ENCODE measurements at places on chromosomes 2 and 18.

DNA sequence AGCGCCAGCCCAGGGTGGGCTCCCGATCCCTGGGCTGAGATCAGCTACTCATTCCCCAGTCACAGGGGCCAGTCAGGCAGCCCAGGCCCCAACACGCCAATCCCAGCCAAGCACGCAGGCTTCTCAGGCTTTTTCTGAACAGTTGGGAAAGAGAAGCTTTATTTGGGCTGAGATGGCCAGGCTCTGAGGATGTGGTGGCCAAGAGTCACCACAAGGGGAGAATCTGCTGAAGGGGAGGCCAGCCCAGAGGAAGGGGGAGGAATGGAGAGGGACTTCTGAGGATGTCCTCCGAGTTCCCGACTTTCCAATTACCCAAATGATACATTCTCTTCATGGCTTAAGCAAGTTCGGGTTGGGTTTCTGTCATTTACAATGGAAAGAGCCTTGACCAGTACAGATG is 2.8 kb upstream of the DIPK1C start:
- DNase-seq, result no peak

DNA sequence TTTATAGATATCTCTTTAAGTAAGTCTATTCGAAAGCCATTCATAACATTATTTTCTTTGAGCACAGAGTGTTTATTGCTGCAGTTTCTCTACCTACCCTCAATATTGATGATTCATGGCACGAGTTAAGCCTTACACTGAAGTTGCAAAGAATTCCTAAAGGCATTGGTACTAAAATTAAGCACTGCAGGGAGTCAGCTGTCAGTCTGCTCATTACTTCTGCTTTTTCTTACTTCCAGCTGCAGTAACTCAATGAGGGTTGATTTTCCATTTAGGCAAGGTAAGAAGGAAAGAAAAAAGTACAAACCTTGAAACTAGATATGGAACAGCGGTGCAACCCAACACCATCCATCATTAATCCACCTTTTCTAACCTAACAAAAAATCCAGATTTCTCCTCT is 65.2 kb downstream of the RNF152 start:
- DNase-seq, result peak; percentile 37

- DNase-seq, result no peak
These were observed 15.0 kb downstream of the ELAC1 start for GRCh38 chr18:50982802-50983179.

DNA sequence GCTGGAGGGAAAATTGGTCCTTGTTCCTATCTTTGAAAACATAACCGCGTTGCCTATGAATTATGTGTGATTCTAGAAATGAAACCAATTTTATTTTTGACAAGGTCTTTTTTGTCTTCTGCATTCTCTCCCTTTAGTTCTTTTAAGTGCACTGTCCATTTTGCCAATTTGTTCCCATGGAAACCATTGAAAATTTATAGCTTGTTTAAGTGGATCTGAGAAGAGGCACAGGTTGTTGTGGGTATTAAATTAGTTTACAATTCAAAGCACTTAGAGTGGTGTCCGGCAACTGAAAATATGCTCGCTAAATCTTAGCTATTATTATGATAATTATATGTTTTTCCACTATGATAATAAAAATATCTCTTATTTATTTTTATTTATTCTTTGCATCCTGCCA is 107.5 kb upstream of the FSHR start:
- no peak for DNase-seq

DNA sequence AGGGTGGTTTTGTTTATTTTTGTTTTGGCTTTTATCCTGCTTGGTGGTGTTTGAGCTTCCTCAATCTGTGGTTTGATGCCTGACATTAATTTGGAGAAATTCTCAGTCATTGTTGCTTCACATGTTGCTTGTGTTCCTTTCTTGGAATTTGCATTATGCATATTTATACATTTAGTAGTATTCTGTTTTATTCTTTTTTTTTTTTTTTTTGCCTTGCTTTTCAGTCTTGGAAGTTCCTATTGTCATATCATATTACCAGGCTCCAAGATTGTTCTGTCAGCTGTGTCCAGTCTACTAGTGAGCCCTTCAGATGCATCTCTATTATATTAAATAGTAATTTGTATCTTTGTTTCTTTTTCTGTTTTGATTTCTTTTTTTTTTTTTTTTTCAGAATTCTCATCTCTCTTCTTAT is 77.0 kb downstream of the EPC2 start:
- peak; percentile 64 for DNase-seq

GRCh38 chr2:237858294-237859081 is 935 bp upstream of the RAMP1 start:
- DNase-seq, result peak; percentile 79

DNA sequence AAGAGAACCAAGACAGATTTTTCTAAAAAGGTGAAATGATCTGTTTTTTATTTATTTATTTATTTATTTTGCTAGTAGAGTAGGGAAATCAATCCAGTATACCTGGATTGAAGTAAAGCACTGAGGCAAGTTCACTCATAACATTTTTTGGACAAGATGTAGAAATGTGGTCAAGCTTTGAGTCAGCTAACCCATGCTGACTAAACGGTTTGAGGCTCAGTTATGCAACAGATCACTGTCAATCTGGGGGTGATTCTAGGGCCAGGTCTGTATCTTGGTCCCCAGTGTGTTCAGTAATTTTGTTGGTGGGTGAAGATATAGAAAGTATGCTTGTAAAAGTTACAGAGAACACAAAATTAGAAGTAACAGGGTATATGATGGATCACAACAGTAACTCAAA is 60.2 kb downstream of the RMDN2 start:
- peak; percentile 45 for DNase-seq

DNA sequence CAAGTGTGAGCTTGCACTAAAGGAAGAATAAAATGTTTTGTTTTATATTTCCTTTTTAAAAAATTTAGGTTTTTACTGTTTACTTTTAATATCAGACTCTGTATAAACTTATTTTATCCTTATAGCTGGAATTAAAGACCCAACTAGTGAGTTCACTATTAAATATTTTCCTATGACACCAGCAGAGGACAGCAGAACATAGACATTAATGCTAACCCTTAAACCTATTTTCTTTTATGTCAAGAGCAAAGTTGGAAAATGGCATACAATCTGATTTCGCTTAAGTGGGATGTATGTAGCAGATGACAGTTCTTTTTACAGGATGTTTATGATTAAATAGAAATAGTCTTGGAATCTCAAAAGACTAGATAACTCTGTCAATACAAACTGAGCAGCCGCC is 188.2 kb upstream of the XIRP2 start:
- DNase-seq, result no peak

DNA sequence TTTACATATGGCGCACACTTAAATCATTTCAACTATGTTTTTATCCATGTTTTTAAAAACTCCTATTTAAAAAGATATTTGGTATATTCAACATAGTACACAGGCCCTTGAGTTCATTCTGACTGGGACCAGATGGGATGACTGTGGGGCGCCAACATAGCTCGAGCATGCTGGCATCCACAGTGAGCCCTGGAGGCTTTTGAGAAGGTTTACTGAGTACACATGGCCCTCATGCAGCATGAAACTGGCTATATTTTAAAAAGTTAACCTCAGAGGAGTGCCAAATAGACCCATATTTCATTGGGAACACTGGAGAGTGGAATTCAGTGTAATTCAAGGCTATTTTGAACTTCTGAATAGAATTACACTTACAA is 83.6 kb downstream of the CCDC85A start:
- no peak for DNase-seq

DNA sequence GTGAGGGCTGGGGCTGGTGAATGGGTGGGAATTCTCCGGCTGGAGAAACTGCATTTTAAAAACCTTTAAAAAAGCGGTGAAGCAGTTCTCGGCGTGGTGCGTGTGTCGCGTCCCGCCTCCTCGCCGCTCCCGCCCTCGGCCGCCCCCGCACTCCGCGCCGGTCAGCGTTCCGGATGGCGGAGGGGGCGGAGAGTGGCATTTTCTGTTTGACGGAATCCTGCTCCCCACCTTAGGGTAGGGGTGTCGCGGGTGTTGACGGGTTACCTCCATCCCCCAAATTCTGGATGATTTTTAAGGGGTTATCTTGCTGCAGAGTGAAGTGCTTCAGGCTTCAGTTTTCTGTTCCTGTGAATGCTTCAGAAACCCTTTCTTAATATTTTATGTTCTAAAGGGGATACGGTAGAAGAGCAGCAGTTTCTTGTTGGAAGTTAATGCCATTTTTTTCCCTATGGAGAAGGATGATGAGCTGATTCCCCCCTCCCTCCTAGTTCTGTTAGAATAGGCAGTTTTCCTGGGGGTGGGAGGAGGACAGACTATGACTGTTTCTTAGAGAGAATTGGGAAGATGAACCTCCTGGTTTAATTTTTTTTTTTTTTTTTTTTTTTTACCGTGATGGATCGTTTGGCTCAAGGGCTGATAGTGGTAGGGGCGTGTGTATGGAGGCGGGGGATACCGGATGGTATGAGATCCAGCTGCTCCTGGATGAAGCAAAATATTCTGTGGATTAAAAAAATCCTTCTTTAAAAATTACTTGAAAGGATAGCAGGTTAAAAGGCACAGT is 756 bp downstream of the ABI2 start:
- DNase-seq, result peak; percentile 7

DNA sequence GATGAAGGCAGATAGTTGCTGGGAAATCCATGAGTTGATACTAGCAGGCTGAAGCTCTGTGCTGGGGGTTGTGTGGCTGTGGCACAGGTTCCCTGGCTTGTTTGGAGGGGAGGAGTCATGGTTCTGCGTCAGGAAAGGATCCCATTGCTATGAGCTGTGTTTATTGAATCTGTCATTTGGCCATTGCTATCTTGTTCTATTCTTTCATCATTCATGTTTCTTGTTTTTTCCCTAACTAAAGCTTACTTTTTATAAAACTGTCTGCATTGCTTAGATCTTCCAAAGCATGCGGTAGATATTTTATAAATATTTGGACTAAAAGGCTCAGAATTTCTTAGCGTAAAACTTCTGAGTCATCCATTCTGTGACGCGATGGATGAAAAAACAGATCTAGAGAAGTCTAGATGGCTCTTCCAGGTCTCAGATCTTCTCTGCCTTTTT is 335.3 kb downstream of the PTPRM start:
- DNase-seq, result no peak

GRCh38 chr2:161952783-161953191 is 121.2 kb downstream of the DPP4 start:
- no peak for DNase-seq

DNA sequence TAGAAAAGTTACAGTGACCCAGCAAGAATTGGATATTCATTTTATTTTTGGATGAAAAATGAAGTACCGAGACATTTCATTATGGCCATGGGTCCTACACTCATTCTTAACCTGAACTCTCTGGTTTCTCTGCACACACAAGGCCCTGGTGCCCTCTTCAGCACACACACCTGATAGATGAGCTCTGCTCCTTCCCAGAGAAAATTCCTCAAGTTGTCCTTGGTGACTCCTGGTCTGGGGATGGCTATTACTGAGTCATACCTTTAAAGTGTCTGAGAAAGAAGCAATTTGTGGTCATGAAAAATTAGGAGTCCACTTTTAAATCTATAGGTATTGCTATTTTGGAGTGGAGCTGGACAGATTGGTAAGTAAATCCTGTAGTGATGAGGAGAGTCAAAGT is 311.5 kb downstream of the CDH2 start:
- no peak for DNase-seq

- no peak for DNase-seq
These were observed 18.1 kb upstream of the PGAP1 start for GRCh38 chr2:196944570-196944969.

DNA sequence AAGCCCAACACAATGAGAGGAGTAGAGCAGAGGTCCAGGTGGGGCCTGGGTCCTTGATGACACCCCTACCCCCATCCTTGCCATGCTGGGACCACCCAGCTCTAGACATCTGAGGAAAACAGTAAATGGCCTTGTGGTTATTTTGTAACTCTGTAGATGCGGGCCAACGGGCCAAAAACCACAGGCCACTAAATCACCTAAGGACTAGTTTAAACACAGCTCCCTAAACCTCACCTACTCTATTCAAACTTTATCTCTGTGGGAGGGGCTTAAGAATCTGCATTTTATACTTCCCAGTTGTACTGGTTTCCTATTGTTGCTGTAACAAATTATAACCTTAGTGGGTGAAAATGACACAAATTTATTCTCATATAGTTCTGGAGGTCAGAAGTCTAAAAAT is 19.0 kb upstream of the SERTAD2 start:
- DNase-seq, result no peak

GRCh38 chr18:11553098-11553940 is 56.1 kb upstream of the SLC35G4 start:
- peak; percentile 36 for DNase-seq

GRCh38 chr18:7096838-7097237 is 20.8 kb downstream of the LAMA1 start:
- DNase-seq, result no peak

GRCh38 chr2:105910497-105911238 is 166.0 kb downstream of the NCK2 start:
- no peak for DNase-seq

- DNase-seq, result no peak
These were observed 94.0 kb downstream of the FMNL2 start for GRCh38 chr2:152428800-152429582.

DNA sequence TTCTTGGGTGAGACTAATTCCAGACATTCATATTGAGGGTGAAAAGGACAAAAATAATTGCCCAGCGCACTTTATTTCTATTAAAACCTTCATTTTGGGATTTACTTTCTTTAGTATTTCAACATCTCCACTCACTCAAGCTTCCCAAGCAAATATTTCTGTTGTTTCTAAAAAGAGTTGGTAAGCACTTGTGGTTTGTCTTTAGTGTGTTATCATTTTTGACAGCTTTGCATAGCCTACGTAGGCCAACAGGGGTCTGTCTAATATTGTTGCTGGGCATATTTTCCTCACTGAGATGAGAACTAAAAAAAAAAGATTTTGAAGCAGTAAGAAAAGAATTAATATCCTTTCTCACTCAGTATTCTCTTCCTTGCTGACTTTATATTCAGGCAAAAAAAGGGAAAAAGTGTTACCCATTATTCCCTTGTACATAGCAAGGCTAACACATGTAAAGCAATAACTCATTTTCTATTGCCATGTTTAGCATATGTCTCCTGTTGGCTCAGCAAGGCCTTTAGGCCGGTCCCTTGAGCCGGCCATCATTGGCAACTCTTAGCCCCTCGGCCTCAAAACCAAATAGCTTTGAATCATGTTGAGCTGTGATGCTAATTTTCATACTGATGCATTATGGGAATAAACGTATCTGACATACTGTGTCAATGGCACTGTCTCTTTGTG is 494.2 kb downstream of the ARHGAP15 start:
- DNase-seq, result no peak
